ENCODE measurements at places on chromosomes 6 and 20.

GRCh38 chr6:25290306-25291060 lies 11.3 kb downstream of the CARMIL1 start:
- no peak for DNase-seq

DNA sequence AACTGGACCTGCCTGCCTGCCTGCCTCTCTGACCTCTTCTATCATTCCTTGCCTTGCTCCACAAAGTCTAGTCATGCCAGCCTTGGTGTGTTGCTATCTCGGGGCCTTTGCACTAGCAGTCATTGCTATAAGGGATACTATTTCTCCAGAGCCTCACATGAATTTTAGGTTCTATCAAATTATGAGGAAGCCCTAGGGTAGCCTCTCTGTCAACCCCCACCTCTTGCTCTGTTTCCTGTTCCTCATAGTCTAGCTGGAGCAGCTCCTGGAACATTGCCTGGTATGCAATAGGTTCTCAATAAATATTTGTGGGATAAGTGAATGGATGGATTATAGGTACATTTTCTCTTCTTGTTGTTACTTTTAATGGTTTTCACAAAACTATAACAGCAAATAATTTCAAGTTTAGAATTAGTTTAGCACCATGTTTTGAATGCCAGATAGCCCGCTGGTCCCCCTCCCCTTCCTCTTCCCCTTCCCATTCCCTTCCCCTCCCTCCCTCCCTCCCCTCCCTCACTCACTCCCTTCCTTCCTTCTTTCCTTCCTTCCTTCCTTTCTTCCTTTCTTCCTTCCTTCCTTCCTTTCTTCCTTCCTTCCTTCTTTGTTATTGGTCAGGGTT lies 46.9 kb upstream of the DTNBP1 start:
- no peak for DNase-seq

- no peak for DNase-seq
Measured at GRCh38 chr6:126804332-126805064, 314.0 kb upstream of the RSPO3 start.

- DNase-seq, result no peak
Measured at GRCh38 chr20:24782301-24782700, 166.8 kb upstream of the CST7 start.

DNA sequence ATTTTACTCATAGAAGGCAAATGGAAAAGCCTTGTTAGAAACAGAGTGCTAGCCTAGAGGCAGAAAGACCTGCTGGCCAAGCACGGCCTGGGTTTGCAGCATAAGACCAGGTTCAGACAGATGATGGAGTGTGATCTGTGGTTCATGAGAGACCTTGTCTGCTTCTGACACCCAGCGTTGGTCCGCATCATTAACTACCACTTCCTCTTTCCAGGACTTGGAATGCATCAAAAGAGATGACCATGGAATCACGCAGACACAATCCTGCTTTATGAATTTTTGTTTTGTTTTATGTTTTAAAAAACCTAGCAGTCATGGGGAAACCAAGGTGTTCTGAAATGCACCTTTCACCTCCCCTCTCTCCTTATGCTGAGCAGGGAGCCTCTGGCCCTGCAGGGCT lies 76.8 kb upstream of the SYNDIG1 start:
- no peak for DNase-seq

GRCh38 chr20:50983321-50983720 lies 24.7 kb downstream of the MOCS3 start:
- no peak for DNase-seq

- DNase-seq, result no peak
Measured at GRCh38 chr6:104958178-104959025, 1.5 kb downstream of the LIN28B start.

DNA sequence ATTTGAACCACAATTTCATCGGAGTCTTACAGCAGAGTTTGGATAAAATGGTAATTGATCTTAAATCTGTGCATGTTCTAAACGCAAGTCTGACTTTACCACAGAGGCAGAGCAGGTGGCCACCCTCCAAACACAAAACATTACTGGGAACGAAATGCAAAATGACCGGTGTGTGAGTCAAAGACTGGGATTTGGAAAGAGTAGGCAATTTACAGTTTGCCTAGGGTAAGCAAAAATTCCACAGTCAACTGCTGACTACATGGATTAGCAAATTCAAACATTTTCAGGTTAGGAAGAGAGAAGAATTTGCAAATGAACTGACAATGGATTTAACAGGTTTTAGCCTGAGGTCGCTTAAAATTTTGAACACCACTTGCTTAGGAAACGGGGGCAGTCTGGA lies 444.4 kb downstream of the HDGFL1 start:
- no peak for DNase-seq

DNA sequence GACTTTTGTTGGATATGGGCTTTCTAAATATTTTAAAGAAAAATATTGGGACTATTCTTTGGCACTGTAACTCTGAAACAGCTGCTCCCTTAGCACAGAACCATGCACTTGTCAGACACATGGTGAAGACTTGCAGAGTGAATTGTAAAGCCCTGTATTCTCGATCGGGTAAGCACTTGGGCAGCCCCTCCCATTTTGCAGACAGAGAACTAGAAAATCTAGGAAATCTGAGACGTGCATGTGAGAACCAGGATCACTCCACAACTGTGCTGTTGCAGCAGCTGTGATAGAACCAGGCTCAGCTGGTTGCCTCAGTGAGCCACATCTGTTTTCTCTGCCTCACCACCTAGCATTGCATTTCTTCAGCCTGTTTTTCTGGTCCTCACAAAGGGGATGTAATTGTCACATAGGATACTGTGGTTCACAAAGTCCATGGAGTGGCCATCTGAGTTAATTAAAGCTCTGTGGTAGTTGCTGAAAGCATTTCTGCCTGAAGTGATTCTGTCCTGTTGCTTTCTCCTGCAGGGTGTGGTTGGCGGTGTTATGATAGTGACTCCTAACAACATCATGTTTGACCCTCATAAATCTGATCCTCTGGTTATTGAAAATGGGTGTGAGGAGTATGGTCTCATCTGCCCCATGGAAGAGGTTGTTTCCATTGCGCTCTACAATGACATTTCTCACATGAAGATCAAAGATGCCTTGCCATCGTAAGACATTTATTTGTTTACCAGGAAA lies 71.8 kb upstream of the HINT3 start:
- no peak for DNase-seq

DNA sequence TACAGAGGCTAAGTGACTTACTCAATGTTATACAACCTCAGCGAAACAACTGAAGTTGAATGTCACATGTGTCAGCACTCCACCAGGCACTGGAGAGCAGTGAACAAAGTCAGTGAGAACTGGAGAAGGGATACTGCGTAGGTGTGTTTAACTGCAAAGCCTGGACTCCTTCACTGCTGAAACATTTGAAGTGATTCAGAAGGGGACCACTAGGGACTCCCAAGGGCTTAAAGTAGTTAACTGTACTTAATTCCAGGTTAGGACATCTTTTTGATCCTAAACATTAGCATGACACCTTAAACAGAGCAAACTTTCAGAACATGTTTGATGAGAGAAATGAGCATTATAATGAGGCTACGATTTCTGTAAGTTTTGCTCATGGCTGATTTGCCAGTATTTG lies 45.0 kb upstream of the ZBTB24 start:
- DNase-seq, result no peak

DNA sequence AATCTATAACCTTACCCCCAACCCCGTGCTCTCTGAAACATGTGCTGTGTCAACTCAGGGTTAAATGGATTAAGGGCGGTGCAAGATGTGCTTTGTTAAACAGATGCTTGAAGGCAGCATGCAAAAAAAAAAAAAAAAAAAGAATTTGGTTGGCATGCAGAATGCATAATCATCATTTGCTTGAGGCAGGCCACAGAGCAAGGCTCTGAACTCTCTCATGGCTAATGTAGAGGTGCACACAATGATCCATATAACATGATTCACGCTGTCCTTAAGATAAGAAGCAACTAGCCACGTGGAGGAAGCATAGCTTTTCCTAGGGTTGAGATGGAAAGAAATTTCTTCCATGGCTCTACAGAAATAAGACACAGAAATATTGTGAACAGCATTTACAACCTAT lies 27.6 kb upstream of the RPN2 start:
- no peak for DNase-seq

- peak; percentile 59 for DNase-seq
Measured at GRCh38 chr6:44538131-44538806, 150.8 kb downstream of the CDC5L start.

GRCh38 chr6:136613477-136613876 lies 63.3 kb upstream of the MAP7 start:
- no peak for DNase-seq

GRCh38 chr20:55390791-55391190 lies 614.5 kb downstream of the CBLN4 start:
- no peak for DNase-seq

DNA sequence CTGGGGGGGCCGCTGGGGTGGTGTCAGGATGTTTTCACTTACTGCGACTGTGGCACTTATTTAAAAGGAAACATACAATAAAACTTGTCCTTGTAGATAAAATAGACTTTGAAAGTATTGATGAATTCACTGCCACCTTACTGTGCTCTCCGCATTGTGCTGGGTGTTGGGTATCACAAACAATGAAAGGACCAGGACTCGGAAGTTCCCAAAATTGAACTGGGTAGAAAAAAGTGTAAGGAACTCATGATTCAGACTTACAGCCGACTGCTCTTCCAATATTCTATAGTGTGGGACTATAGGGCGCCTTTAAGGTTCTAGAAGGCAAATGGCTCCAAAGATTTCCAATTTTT lies 32.1 kb upstream of the ID4 start:
- no peak for DNase-seq

DNA sequence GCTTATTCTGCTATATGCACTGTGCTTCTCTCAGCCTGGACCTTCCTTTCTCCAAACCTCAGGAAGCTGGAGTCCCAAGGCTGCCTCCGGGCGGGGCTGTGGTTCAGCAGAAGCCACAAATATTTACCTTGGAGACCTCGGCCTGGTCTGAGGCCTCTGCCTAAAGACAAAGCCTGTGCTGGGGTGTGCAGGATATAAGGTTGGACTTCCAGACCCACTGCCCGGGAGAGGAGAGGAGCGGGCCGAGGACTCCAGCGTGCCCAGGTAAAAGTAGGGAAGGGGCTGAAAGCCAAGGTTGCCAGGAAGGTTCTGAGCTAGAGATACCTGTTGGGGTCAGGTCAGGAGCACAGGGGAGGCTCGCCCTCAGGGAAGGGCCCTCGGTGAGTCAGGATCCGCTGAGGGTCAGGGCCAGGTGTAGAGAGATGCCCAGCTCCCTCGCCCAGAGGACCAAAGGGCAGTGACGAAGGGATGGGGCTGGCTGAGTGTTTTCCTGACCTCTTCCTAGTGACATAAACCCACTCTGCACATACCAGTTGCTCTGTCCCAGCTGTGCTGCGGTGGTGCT lies at the start of gene BPIFB1:
Gene BPIFB1 (plus strand): TSS at position 224 of the 565 bp plus-strand sequence. CDS start 2,860 bp downstream, outside the sequence.
- no peak for DNase-seq

GRCh38 chr20:13800728-13801134 lies 15.9 kb downstream of the NDUFAF5 start:
- DNase-seq, result peak; percentile 31

DNA sequence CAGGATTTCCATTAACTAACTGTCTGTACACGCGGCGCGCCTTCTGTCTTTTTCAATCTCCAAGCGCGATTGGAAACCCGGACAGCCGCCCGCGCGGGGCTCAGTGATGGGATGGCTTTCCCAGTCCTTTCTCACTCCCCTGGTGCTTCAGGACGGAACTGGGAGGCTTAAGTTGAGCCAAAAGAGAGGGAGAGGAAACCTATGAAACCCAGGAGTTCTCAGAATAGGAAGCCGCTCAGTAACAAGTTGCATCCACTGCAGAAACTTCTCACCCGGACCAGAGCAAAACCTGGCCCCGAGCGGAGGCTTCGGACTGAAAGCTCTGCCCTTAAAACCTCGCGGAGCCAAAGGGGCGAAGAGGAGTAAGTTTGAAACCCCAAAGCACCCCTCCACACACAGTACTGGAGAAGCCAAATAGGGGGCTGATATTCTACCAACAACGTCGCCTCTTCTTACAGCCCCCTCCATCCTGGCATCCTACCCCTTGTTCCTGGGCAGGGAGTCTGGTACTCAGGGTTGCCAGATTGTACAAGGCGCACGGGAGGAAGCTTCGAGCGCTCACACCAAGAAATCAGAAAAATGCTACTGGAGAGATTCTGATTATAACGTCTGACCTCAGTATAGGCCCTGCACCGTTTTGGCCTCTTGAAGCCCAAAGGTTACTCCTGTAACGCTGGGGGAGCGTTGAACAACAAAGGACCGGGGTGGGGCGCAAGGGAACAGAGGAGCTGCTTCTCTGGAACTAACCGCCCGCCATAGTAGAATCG lies 906 bp upstream of the COL12A1 start:
- no peak for DNase-seq

DNA sequence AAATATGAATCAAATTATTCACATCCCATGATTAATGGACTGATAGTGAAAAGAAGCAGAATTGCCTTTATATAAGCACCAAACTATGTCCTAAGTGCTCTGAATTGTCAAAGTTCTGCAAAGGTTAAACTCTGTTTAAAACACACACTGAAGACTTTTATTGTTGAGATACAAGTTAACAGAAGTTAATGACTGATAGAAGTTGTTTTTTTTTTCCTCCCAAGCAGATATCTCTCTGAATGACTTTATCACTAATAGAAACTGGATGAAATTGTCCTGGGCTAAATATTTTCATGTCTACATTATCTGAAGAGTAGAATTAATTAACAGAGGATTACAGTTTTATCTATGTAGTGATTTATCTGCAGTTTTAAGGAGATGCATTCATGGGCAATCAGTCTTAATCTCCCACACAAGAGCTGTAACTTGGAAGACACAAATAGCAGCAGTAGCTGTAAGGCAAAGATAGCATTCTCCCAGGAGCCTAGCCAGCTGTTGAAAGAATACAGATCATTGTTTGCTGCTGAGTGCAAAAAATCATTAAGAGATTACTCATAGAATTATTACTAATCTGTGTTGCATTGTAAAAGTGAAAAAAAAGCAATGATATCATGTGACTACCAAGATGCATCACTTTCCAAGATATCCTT lies 49.9 kb downstream of the BMP5 start:
- DNase-seq, result no peak

DNA sequence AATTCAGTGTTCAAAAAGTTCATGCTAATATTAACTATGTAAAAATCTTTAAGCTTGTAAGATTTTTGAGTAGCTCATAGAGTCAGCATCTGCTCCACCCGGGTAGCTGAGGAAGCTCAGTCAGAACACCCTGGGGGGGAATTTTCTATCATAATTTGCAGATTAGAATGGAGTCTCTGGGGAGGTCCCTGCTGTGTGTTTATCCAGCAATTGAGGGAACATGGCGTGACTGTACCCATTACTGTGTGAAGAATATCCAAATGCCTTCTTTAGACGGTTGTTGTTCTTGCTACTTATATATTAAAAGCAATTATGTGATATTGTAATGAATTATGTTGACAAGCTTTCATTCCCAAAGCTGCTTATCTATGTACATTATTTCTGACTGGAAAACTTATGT lies 64.8 kb downstream of the AIG1 start:
- no peak for DNase-seq

DNA sequence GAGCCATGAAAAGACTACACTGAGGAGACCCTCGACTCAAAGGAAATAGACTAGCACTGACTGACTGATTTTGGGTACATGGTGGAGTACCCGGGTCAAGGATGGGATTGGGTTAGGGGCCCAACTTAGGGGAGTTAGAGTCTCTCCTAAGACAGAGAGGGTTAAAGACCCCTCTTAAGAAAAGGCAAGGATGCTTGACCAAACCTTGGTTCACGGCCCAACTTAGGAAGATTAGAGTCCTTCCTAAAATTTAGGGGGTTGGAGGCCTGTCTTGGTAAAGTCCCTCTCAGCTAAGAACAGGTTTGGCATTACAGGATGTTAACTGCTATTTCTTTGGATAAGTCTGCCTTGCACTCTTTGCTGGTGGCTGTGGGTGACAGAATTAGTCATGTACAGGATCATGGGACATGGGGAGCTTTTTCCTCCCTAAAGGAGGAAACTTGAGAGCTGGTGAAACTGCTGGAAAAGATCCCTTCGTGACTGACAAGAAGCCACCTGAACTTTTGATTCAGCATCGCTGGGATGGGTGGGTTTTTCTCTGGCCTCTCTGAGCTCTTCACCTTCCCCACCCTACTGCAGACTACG lies 12.3 kb upstream of the SLC22A16 start:
- no peak for DNase-seq
